CD4-positive, alpha-beta T cell treated with Interferon alpha-2 for 1 hour (primary cell): ENCODE measurements at places on chromosomes 2 and 18.

GRCh38 chr2:54610700-54611099 is 112.8 kb upstream of the EML6 start:
- DNase-seq, result no peak

DNA sequence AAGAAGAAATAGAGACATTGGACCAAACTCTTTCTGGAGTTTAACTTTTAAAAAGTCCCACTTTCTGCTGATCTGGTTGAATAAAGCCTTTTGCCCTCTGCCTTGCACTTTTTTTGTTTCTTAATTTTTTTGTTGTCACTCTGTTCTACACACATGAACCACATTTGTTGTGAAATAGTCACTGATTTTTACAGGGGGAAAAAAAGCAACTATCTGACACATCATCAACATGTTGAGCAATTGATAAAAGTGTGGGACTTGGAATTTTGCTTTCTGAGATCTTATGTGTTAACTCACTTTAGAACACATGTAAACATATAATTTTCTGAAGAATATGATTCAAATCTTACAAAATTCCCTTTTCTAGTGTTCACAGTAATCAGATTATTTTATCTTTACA is 414.8 kb upstream of the FIGN start:
- DNase-seq, result no peak

- no peak for DNase-seq
Observed at GRCh38 chr2:120310136-120310535, 35.8 kb upstream of the INHBB start.

DNA sequence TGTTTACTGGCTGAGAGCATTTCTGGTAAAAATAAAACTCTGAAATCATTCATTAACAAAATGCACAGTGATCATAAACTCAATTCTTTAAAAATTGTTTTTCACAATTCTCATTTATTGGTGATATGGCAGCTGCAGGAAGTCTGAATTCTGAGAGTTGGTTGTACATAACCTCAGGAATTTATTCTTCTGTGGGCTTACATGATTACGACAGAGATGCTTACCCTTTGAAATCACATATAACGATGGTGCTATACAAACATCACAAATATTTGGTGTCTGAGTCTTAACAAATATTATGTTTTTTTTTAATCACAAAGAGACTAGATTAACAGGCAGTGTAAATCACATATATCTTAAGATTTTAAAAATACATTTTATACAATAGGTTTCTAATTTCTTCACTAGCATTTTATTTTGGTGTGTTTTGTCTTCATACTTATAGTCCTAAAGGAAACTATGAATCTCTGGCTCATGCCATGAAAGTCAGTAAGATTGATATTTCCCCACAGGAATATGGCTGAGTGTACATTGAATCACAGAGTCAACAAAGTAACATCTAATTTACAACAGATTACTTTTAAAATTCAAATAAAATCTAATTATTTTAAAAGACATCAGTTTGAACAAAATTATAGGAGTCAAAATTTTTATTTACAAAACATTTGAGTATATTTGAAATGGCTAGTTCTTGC is 318.8 kb upstream of the THUMPD2 start:
- DNase-seq, result no peak

DNA sequence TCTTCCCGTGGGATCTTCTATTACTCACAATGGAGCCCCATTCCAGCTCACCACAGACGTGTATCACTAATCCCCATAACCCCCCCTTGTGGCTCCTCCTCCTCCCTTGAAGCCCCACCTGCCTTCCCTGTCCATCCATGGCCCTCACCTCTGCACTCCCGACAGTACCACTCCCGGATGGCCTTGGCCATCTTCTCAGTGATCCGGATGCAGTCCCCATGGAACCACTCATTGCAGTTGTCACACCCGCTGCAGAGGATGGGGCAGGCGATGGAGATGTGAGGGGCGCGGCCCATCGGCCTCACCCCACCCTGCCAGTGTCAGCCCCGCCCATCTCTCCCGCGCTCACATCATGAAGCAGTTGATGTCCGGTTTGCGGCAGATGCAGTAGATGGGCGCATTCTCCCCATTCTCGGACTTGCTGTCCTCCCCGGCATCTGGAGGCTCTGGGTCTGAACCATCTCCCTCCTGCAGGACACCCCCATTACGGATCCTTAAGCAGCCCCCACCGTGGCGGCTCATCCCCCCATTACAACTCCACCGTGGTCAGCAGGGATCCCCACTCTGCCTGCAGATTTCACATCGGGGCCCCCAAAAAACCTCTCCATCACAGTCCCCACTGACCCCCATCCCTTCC is 983 bp downstream of the CXXC1 start:
- DNase-seq, result no peak

- DNase-seq, result peak; percentile 82
Observed at GRCh38 chr2:240556553-240557100, 1.2 kb downstream of the ANKMY1 start.

DNA sequence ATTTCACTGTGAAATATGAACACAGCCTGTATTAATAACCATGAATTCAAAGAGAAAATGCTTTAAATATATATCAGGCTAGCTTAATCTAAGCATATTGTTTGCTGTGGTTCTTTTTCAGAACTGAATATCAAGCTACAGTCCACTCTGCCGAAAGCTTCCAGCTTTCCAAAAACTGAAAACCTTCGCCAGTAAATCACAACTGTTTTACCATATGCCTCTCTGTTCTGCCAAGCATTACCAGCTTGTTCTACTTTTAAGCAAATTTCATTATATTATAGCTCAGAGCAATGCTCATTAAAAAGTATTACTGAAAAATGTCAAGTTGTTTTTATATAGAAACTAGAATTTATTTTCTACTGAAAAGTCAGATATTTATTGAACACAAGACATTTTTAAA is 277.4 kb downstream of the NRXN1 start:
- DNase-seq, result no peak

DNA sequence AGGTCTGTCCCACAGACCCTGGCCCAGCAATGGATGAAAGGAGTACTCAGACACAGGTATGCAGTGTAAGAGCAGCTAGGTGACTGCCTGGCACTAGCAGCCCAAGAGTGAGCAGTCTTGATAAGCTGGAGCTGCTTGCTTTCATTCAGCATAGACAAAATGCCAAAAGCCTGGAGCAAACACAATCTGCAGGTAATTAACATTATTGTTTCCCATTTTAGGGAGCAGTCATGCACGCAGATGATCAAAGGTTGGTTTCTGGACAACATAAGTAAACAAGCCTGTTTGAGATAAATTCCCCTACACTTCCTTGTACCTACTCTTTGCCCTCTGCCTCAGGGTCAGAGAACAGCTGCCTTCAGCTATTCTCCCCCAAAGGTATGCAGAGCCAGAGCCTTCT is 73.7 kb upstream of the MSTN start:
- no peak for DNase-seq
